Stimulated activated CD4-positive, alpha-beta T cell treated with anti-CD3 and anti-CD28 coated beads, Interleukin-1b, Interleukin-23, amount 100 ng/mL, for 1 hour (primary cell): ENCODE measurements at places on chromosomes 6 and 20.
A peak's percentile ranks its signal among the peaks of the same experiment; 100 is the strongest.

DNA sequence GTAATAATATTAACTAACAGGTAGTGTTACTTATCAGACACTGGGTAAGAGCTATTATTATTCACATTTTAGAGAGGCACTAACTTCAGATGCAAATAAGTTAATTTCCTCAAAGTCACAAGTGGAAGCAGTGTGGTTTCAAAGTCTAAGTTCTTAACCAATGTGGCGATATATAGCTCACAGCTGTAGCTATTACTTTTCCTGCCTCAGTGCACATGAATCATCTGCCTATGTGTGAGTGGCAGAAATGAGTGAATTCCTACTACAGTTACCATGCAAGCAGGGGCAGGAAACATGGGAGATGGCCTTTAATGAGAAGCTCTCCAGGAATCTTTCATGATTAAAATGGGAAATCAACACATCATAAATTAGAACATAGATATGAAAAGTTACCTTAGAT is 126.2 kb upstream of the EYA4 start:
- no peak for DNase-seq

- DNase-seq: no peak
Observed at GRCh38 chr6:77463861-77464494, 687 bp upstream of the HTR1B start.

- DNase-seq: peak; percentile 24
Observed at GRCh38 chr20:25750765-25751696, 54.4 kb upstream of the ZNF337 start.

DNA sequence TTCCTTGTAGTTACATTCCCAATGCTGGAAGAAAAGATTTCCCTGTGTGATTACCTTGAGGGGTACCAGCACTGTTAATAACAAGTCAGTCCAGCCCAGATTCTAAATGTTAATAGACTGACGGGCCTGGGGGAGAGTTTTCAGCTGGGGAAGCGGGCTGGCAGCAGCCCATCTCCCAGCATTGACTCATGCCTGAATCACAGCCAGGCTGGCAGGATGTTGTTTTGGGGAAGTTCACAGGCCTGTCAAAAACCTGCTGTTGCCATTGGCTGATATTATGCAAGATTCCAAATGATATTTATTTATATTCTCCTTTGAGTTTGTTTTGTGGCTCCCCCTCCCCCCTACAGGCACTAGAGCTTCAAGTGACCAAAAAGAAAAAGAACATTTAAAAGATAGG is 213.9 kb upstream of the CNR1 start:
- no peak for DNase-seq

- peak; percentile 41 for DNase-seq
Observed at GRCh38 chr6:138001750-138002349, 105.4 kb downstream of the PERP start.

DNA sequence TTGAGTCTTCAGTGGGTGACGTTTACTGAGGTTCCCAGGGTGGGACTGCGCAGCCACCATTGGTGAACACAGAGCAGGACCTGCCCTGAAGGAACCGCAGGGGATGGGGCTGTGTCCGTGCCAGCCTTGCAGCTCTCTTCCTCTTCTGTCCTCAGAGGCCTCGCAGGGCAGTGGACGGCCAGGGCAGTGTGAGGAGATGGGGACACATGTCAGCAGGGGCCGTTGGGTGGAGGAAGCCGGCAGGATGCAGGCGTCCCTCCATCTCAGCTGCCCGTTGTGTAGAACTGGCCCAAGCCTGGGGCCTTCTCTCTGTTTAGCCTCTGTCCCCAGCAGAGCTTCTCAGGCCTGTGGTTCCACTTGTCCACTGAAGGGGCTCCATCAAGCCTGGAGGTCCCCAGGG is 53.6 kb upstream of the SMOC2 start:
- no peak for DNase-seq

DNA sequence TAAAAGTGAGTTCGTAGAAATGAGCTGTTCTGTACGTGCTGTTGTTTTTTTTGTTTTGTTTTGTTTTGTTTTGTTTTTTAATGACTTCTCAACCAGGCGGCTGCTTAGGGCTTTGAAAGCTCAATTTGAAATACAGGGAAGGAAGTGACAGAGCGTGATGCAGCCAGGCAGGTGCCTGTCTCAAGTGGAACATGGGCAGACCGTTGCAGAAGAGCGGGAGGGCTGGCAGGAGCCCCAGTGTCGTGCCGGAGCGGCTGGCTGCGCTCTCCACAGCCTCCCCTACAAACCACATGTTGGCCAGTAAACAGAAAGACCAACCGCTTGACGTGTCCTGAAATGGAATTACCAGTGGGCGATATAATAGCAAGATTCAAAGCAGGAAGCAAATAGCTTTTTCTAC is 164.9 kb upstream of the RREB1 start:
- DNase-seq: no peak

DNA sequence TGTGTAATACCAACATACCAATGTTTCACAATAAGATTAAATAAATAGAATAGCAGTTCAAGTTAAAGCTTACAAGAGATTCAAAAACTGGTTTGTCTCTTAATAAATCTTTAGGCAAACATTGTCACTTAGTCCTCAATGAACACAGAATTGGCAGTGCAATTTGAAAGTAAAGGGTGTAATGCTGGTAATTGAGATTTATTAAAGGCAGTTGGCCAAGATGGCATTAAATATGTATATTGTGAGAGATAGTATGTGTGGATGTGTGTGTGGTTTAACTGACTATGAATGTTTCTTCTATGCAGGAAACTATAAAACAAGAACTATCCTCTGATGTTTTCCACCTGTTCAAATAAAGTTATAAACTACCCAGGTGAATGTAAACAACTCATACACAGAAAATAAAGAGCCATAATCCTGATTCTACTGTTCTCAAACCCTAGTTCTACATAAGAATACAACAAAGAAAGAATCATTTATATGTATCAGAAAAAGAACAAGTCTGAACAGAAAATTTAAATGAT is 267.9 kb upstream of the PTCHD4 start:
- no peak for DNase-seq

- no peak for DNase-seq
Observed at GRCh38 chr6:161216616-161217205, 57.1 kb downstream of the AGPAT4 start.

- DNase-seq: no peak
Observed at GRCh38 chr6:118952683-118953082, 17.7 kb upstream of the MCM9 start.

DNA sequence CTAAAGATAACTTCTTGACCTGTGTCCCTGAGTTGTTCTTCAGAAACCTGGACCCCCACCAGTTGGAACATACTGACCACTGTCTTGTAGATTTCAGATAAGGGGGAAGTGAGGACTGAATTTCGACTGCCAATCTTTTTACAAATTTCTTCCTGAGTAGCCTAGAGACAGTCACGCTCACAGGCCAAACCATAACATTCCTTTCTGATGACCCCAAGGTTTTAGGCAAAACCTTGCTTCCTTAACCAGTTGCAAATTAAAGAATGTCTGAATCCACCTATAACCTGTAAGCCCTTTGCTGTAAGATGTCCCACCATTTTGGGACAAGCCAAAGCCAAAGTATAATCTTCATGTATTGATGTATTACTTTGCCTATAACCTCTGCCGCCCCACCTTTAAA is 306.9 kb downstream of the LRFN2 start:
- DNase-seq: no peak

GRCh38 chr20:63309261-63310071 is 16.5 kb downstream of the COL20A1 start:
- no peak for DNase-seq

DNA sequence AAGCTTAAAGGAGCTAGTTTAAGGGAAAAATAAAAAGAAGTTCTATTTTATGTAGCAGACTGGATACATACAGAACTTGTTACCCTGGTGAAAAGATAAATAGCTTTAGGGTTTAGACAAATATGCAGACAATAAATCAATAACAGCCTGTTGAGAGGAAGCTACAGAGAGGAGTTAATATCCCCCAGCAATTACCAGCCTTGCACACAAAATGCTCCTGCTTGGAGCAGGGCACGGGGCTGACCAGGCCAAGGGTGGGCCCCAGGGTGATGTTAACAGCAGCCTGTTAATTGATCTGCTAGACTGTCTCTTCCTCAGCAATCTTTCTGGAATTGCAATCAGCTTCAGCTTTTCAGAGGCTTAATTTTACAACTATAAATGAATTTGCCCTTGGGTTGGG is 125.1 kb upstream of the SOX4 start:
- DNase-seq: no peak

DNA sequence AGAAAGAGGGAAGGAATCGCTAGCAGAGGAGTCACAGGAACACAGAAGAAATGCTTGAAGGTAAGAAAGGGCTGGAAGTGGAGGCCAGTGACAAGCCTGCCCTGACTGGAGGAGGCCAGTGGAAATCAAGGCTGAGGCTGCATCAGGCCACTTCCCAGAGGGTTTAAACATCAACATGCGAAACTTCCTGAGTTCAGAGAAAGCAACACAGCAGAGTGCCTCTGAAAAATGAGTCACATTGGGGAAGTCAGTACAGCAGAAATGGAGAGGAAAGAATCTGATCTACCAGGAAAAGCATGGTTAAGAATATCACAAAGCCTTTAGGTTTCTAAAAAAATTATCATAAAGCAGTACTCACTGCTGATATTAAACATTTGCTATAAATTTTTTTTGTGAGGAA is 23.3 kb downstream of the NAPB start:
- DNase-seq: no peak

GRCh38 chr20:20210327-20210726 is 157.6 kb upstream of the INSM1 start:
- no peak for DNase-seq

DNA sequence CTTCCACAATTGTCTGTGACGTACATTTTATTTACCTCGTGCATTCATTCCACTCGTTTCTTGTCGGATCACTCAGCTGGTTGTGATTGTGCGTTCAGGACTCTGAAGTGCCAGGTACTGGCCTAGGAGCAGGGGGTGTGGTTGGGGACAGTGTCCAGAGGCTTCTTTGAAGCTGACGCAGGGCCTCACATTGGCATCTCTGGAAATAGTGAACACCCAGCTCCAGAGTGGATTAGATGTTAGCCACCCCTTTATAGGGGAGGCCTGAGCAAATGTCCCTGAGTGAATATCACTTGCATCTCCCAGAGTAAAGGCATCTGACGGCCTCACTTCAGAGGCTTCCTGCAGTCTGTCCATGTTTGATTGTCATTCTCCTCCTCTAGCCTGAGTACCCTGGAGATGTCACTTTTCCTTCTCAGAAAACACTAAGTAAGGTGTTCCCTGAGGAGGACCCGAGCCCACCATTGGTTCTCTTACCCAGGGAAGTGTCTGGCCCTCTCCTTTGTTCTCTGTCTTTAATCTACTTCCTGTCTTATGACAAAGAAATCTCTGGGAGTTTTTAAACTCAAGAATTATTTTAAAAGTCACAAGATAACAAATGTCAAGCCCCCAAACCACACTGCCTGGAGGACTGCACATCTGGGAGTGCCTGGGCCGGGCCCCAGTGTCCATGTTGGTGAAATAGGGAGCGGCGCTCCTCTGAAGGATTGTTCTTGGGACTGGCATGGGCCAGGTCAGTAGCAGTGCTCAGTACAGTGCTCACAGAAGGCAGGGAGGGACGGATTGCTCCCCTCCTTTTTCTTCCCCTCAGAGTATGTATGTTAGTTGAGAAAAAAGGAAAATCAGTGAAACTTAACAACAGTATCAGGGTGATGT is 10.8 kb downstream of the STX16 start:
- no peak for DNase-seq

GRCh38 chr20:45096781-45097180 is 4.1 kb downstream of the KCNS1 start:
- DNase-seq: no peak

- no peak for DNase-seq
Observed at GRCh38 chr6:70520575-70520974, 46.2 kb upstream of the SDHAF4 start.

GRCh38 chr20:23584434-23585199 is 16.3 kb upstream of the CST9L start:
- no peak for DNase-seq

DNA sequence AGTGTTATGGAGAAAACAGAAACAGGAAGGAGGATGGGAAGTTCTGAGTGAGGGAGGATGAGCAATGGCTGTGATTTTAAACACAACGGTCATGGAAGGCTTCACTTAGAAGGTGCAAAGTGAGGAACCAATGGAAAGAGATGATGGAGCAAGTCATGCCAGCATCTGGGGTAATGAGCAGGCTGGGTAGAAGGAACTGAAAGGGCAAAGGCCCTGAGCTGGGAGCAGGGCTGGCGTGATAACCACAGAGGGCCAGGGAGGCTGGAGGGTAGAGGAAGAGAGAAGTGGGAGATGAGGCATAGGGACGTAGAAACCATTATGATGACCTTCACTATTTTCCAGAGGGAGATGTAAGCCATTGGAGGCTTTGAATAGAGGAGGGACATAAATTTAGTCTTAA is 43.6 kb downstream of the NHLRC1 start:
- DNase-seq: no peak

DNA sequence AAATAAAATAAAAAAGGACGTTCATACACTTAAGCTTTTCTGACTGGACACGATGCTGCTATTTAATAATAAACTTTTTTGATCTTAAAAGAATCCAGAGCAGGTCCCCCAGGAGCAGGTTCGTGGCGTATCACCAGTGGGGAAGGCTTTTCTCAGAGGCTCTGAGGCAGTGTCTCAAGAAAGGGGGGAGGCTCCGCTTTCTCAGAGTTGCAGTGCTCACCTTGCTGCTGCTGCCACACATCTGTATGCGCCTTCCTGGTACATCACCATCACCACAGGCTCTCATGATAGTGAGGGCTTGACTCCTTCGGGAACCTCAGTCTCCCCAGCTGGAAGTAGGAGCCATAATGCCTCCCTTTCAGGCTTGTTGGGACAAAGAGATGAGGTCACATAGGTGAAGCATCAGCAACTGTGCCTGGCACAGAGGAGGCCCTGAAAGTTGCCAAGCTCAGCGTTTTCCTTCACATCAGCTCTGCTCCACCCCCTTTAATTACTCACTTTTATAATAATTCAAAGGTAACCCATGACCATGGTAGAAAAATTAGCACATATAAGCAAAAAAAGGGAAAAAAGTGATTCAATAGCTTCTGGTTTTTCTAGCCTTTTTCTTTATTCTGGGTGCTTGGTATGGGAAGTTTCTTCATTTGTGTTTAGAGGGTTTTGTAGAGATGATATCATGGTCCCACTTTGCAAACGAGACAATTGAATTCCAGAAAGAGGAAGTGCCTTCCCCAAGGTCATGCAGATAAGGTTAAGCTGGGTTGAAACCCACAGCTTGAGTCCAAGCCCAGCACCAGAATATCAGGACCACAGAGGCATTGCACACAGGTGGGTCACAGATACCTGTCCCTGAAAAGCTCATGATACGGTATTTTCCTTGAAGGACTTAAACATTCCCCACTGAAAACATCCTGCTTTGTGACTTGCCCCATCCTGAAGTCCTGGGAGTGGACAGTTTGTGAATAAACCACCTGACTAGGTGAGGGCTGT is 24.5 kb downstream of the SRSF3 start:
- no peak for DNase-seq

DNA sequence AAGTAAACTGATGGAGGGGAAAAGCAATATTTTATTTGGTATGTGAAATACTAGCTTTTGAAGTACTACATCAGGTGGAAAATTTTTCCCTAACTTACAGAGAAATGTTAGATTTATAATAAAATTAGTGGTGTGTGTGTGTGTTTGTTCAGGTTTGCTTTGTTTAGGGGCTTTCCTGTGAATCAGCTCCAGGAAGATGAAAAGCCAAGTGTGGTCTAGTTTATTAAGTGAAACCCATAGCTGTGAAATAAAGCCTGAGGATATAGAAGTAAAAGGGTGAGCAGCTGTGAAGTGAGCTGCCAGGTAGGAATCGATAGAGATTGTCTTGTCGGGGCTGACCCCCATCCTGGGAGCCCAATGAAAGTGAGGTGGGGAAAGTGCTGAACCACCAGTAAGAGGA is 347.6 kb upstream of the IMPG1 start:
- no peak for DNase-seq
